ENCODE measurements at places on chromosomes 1 and 21.

- no peak for DNase-seq
These were observed 46.4 kb upstream of the S1PR1 start for GRCh38 chr1:101190441-101190840.

GRCh38 chr21:39363607-39364555, 15.0 kb upstream of the HMGN1 start:
- DNase-seq = no peak

DNA sequence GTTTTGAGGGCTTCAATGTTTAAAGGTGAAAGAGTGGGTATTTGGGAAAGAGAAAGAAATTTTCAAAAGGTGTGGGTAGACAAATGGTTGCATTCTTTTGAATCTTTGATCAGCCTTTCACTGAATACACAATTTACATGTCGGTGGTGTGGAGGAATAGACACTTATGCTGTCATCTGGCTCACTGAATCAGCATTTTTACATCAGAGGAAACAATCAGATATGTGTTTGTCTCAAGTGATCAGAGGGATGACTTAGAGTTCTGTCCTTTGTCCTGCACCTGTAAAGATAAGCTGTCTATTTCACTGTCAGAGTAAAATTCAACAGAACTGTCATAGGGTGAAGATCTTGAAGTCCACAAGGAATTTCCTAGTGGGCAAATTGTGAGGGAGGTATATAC, 170.9 kb upstream of the USP25 start:
- DNase-seq = no peak

DNA sequence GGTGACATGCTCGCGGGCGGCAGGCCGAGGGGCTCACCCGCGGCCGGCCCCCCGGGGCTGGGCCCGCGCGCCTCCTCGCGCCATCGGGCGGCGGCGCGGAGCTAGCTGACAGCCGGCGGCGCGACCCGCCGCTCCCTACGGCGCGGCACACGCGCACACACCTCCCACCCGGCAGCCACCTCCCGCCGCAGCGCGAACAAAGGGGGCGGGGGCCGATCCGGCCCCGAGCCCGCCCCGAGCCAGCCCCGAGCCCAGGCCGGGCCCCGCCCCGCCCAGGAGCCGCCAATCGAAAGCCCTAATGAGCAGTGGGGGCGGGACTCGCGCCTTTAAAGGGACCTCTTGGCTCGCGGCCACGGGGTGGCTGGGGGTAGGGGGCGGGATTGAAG, at the start of gene KIF21B:
KIF21B (minus strand) TSS at position 198 of the 386 bp plus-strand sequence. CDS start 331 bp downstream, outside the sequence.
- DNase-seq = peak; percentile 90

GRCh38 chr1:67987046-67987799, 63.2 kb downstream of the DIRAS3 start:
- no peak for DNase-seq

DNA sequence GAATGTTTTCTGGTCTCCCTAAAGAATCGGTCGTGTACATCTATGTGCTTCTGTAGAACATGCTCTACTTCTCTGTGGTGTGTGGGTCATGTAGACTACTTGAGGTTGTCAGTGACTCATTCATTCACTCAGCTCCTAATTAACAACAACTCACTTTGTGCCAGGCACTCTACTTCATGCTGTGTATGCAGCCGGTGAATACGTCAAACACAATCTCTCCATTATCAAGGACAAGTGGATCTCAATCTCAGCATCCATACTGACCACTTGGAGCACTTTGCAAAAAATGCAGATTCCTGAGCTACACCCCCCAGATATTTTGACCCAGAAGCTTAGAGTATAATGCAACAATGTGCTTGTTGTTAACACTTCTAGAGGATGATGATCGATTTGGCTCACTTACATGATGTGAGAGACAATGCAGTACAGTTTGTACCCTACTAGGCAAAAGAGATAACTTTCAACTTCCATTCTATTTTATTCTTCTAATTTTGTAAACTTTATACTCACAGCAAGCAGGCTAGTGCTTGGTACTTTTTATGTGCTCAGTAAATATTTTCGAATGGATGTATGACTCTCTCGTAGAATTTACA, 508.6 kb upstream of the ADAMTS5 start:
- DNase-seq = no peak

DNA sequence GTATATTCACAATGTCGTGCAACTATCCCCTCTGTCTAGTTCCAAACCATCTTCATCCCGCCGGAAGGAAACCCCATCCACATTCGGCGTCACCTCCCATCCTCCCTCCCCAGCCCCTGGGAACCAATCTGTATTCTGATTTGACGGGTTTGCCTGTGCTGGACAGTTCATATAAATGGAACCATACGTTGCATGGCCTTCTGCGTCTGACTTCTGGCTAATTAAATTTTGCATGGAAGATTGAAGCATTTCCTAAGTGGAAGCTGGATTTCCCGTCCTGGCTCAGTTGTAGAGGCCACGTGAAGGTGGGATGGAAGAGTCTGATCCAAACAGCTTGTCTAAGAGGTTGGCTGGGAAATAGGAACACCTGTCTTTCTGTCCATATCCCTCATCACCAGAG, 14.6 kb downstream of the SPSB1 start:
- DNase-seq = no peak

DNA sequence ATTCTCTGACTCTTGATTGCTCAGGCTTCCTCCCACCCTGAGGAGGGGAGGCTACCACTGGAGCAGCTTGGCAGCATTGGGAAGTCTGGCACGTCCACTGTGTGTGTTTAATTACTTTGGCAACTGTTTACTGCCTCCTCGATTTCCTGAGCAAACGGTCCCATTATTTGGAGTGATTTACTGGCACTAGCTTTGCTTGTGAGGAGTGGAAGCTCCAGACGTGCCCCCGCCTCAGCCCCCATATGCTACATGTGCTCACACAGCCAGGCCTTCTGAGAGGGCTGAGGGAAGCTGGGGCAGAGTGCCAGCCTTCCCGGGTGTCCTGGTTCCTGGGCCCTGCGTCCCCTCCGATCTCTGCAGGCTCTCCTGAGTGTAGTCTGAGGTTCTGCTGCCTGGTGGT, 306.2 kb downstream of the PTPRU start:
- DNase-seq = no peak

DNA sequence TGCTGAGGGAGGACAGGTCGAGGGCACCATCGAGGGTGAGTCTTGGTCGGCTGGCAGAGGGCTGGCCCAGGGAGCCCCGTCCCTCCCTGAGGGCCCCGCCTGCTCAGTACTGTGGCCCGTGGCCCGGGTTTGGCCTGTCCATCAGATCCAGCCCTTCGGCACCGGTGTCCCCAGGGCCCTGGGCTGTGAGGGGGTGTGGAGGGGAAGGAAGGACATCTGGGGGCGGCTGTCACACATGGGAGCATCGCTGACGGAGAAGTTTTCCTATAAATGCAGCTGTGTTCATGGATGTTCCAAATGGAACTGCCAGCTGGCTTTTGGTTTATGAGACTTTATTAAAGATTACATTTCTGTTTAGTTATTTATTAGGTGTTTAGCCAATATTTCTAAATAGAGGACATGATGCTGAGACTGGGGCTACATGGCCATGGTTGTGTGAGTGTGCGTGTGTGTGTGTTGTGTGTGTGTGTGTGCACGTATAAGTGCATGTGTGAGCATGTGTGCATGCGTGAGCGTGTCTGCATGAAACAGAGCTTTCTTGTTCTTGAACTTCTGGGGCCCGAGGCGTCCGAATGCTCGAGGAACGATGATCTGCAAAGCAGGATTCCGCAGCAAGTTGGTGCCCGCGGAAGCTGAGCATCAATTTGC, 54.3 kb downstream of the SLX9 start:
- DNase-seq = no peak

DNA sequence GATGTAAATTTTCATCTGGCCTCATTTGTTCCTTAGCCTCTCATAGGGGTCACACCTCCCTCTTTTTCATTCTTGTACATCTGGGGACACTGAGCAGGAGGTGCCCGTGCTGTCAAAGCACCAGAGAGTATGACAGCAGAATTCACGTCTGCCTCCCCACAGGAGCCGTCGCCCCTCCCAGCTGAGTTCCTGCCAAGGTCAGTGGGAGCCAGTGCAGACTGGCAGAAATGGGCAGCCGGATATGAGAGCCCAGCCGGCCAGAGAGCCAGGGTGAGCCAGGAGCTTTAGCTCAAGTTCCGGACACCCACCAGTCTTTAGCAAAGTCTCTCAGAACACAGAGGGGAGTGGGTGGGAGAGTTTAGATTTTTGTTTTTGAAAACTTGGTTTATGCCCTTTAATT, 21.9 kb downstream of the GPR137B start:
- no peak for DNase-seq

DNA sequence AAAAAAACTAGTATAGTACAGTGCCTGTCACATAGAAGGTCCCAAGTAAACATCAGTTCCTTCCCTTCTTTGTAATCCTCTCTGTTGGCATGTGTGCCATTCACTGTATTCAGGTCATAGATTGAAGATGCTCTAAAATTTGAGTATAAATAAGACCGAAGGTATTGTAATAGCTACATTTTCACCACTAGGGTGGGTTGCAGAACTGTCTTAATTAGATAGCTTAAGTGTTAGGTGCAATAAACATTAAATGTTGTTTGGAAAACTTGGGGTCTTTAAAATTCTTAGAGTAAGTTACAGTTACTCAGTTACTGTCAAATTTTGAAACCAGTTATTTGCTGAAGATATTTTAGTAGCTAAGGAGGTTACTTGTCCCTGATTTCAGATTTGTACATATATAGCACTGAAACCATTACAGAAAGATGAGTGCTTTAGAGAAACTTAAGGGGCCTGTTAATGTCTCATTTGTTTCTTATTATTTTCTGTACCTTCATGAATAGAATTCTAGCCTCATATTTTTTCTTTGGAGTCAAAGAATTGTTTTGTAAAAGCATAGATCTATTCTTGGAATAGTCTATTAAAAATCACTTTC, 24.3 kb downstream of the PER3 start:
- no peak for DNase-seq

DNA sequence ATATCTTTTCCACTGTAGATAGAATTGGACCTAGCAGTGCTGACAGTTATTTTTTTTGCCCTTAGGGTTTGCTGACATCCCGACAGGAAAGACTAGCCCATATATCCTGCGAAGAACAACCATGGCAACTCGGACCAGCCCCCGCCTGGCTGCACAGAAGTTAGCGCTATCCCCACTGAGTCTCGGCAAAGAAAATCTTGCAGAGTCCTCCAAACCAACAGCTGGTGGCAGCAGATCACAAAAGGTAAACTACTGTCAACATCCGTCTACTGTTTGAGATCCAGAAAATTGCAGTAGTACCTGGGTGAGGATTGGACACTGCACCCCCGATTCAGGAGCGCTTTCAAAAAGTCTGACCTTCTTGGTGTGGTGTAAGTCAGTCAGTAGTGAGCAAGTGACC, 55.8 kb downstream of the CENPF start:
- DNase-seq = no peak

- DNase-seq = no peak
These were observed 66.2 kb upstream of the HMCN1 start for GRCh38 chr1:185668013-185668412.

DNA sequence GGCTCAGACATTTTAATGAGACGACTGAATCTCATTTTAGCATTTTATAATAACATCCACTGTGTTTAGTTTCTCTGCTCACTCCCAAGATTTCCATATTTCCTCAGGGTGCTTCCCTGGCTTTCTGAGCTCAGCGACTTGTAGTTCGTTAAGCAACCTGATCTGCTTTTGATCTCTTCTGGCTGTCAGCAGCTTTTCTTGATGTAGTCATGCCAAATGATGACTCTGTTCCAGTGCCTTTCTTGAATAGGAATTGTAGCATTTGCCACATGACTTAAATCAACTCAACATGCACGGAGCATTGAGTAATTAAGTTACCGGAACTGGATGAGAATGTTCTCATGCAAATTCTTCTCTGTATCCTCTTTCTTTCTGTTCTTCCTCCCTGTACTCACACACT, 246.1 kb downstream of the FMN2 start:
- no peak for DNase-seq

DNA sequence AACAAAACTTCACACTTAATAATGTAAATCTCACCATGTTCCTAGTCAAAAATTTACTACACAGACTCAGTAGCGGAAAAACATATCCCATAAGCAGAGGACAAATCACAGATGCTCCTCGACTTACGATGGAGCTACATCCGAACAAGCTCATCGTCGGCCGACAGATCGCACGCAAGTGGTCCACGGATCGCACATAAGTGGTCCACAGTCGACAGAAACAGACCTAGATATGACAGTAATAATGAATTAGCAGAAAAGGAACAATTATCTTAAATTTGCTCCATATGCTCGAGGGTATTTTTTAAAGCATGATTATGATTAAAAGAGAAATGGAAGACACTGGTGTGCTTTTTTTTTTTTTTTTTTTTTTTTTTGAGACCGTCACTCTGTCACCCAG, 36.3 kb downstream of the WDR4 start:
- DNase-seq = no peak

- no peak for DNase-seq
These were observed 23.5 kb downstream of the GPR157 start for GRCh38 chr1:9105336-9105867.

- no peak for DNase-seq
These were observed 4.6 kb downstream of the PRUNE1 start for GRCh38 chr1:151012684-151013471.

GRCh38 chr21:25750085-25750484, 15.3 kb downstream of the GABPA start:
- DNase-seq = no peak

DNA sequence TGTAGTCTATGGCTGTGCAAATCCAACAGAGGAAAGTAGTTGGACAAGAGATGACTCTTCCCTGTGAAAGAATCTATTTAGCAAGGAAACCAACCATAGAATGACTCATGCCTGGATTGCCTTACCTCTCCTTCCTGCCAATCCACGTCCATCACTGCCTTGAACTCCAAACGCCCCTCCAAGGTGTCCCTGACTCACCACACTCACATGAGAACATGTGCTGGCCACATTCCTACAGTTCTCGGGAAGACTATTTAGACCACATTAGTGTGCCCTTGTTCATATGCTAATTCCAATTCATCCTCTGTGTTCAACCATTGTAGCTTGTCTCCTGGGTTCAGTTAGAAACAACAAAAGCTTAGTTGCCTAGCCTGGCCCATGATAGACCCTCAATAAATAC, 157.3 kb downstream of the SLC30A10 start:
- no peak for DNase-seq

DNA sequence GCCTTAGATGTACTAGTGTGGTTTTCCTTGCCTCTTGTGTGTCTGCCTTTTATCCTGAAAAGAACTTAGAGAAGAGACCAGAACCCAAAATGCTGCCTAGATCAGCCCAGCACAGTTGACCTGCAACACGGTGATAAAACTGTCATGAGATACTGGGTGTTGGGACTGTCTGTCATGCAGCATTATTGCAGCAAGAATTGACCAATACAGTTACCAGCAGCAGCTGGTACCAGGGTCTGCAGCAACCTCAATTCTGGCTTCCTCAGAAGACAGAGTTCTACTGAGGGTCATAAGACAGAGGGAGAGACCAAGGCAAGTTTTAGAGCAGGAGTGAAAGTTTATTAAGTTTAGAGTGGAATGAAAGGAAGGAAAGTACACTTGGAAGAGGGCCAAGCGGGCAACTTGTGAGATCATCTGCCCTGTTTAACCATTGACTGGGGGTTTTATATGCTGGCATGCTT, 182.0 kb downstream of the DYRK1A start:
- no peak for DNase-seq

DNA sequence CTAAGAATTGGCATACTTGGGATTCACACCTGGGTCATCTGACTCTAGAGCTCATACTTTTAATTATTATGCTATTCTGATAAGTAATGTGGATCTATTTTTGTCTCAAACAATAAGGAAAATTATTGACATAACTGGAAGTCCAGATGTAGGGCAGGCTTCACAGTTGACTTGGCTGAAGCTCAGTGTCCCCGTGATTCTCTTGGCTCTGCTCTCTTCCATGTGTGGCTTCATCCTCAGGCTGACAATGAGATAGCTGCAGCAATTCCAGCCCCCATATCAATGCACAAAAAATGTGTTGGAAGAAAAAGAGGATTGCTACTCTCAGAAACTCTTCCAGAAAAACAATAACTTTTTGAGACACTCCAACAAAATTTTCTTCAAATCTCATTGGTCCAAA, 23.8 kb downstream of the HSD11B1 start:
- no peak for DNase-seq
